ENCODE measurements at places on chromosomes 11 and 22.
A peak's percentile ranks its signal among the peaks of the same experiment; 100 is the strongest.

- DNase-seq: no peak
Measured at GRCh38 chr11:103690356-103690755, 346.1 kb upstream of the DDI1 start.

GRCh38 chr11:75031771-75032549 lies 43.2 kb downstream of the NEU3 start:
- peak; percentile 18 for DNase-seq

GRCh38 chr11:10847960-10848860 lies 9.6 kb downstream of the ZBED5 start:
- no peak for DNase-seq

DNA sequence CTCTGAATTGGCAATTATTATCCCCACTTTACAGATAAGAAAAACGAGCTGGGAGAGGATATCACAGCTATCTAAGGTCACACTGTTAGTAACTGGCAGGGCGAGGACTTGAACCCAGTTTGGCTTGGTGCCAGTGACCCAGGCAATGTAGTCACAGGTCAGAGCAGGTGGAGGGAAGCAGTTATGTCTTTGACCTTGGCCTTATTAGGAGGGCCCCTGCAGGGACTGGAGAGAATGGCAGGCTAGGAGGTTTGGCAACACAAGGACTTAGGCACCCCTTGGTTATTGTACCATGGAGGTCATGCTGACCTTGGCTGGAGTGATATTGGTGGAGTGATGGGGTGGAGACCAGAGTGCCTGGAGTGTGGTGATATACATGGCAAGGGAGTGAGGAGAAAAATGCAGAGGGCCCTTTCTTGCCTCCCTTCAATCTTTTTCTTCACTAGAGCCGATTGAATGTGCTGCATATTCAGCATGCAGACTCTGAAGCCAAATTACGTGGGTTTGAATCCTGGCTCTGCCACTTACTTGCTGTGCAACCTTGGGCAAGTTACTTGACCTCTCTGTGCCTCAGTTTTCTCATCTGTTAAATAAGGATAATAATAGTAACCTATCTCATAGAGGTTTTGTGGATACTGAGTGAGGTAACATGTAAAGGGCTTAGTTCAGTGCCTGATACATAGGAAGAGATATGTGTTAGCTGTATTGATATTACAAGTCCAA lies 92.7 kb upstream of the TBCEL start:
- no peak for DNase-seq

DNA sequence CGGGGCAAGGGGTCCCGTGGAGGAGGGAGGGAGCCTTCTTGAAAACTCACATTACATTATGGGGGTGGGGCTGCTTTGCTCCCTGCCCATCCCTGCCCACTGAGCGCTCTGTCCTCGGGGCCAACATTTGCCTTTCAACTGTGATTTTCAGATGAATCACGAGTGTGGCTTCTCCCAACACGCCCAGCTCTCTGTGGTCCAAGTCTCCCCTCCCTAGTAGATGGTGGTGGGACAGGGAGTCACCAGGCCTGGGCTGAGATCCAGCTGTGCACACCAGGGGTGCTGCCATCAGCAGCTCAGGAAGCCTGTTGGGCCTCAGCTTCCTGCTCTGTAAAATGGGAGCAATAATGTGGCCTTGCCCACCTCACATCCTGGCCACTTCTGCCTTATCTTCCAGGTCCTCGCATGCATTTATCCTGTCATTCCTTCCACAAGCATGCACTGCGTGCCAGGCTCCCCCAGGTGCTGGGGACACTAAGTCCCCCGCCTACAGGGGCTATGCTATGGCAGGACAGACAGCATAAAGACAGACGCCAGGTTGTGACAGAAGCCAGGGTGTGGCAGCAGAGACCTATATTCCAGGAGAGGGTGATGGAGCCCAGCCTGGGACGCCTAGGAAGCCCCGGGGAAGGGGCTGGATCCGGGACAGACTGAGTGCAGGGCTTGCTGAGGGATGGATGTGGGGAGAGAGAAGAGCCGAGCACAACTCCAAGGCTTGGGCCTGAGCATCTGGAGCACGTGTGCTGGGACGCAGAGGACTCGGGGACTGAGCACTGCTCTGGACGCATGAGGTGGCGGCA lies 30.5 kb downstream of the NFAM1 start:
- no peak for DNase-seq

DNA sequence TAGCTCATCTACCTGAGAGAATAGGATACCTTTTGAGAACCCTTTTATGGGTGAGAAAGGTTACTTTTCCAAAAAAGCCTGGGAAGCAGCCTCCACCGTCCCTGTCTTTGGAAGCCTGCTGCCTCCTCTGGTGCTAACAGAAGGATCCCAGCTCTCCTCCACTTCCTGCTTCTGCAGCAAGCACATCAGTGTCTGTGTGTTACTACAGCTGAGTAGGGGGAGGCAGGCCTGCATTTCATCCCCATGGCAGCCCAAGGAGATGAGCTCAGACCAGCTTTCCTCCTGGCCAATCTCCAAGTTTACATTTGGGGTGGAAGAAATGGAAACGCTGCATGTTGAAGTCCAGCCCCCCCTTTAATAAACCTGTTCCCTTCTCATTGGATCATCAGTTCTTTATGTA lies 7.4 kb upstream of the CCDC34 start:
- no peak for DNase-seq

- DNase-seq: no peak
Measured at GRCh38 chr11:102850973-102851745, 7.8 kb upstream of the MMP3 start.

DNA sequence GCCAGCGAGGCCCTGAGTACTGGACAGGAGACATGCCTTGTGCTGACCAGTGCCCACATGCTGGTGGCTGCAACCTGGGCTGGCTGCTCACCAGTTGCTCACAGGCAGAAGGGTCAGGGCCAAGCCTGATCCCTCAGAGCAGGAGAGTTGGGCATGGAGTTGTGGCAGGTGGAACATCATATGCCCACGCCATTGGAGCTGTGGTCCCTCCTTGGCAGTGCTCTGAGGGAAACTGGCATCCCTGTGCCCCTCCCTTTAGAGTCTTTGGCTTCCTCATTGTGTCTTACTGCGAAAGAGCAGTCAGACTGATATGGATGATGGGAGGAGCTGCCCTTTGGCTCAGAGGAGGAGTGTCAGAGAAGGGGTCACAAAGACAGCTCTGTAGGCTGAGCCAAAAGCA lies 3.1 kb upstream of the MYEOV start:
- DNase-seq: no peak

GRCh38 chr11:126823274-126823673 lies 177.3 kb downstream of the KIRREL3 start:
- no peak for DNase-seq
